ENCODE measurements at places on chromosomes 3 and 15.
A peak's percentile ranks its signal among the peaks of the same experiment; 100 is the strongest.

GRCh38 chr3:76754247-76754646, 285.7 kb upstream of the ROBO2 start:
- DNase-seq = no peak

DNA sequence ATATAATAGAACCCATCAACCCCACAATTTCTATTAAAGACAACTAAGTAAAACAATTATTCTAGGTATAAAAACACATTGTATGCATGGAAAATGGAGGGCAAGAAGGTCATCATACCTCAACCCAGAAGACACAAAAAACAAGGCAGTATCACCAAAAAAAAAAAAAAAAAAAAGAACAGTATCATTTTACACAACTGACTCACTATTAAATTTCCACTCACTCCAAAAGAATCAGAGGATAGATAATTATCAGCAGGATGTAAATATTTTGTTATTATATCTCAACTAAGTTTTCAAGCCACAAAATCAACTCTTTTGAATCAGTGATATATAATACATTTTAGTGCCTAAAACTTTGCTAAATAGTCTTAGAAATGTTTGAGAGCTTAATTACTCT, 55.0 kb downstream of the CLASP2 start:
- DNase-seq = no peak

- DNase-seq = no peak
These were observed 46.4 kb downstream of the SH3BP5 start for GRCh38 chr3:15286022-15286421.

DNA sequence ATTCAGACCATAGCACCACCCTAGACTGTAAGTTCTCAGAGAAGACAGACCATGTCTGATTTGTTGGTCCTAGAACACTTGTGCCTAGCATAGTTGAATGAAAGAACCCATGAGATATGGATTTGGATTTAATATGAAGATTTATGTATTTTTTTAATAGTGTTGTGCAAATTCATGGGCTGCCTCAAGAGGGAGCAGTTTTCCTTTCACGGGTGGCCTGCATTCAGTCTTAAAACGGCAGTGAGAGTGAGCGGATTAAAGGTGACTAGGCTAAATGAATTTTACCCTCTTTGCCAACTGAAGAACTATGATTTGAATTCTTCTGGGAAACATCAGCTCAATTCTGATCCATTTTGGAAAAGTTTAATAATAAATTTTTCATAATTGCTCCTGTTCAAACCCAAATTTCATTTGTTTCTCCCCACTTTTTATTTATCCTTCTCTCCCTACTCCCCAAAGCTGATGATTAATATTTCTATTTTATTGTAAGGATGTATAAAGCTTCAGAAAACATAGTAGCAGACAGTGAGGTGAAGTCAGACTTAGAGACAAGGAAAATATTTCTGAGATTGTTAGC, 67.3 kb downstream of the MORC1 start:
- DNase-seq = no peak

- DNase-seq = no peak
These were observed 45.6 kb downstream of the MRPL3 start for GRCh38 chr3:131457220-131457619.

- no peak for DNase-seq
These were observed 27.3 kb downstream of the SV2B start for GRCh38 chr15:91127236-91127955.

- no peak for DNase-seq
These were observed 10.0 kb upstream of the USP3 start for GRCh38 chr15:63494408-63494807.

GRCh38 chr3:157063926-157064325, 96.0 kb downstream of the CCNL1 start:
- DNase-seq = no peak

DNA sequence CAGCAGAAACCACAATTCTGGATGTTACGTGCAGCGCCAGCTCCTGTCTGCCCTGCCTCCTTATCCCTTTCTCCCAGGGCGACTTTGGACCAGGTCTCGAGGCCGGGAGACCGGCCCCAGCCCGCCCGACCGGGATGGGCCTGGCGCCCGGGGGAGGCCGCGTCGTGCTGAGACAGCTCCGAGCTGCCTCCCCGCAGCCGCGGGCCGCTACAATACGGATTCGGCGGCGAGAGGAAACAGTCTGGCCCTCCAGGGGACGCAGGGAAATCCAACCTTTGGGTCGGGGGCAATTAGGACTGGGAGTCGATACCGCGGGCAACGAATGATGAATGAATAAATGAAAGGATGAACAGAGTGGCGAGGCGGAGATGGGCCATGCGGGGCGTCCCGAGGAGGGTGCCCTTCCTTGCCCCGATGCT, 537 bp downstream of the GRAMD2A start:
- DNase-seq = no peak

DNA sequence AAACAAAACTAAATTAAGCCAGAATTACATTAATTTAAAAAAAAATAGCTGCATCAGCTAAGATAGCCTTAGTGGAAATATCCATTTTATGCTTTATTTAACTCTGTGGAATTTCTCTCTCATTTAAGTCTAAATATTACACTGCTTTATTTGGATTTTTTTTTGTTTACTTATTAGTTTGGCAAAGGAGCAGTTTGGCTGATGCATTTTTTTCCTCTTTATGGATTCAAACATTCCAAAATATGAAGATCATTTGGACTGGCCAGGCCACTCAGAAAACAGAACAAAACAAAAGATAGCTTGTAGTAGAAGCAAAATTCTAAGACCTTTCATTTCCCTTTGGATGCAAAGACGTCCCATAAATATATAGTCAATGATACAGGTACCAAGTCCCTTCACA, 707.3 kb upstream of the UBE2E2 start:
- no peak for DNase-seq

DNA sequence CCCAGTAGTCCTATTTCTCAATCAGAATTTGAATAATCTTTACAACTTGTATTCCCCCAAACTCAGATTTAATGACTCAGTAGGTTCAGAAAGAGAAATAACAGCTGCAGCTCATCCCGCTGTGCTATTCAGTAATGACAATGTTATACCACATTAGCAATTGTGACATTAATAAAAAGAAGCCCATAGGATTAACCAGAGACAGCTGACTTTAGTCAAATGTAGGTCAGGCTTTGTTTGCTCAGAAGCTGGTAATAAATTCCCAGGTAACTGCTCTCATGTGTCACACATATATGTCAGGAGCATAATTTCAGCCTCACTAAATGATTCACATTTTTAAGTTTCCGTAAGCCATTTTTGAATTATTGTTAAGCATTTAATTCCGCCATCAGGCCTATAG, 222.0 kb upstream of the UBE2E2 start:
- no peak for DNase-seq

- DNase-seq = peak; percentile 79
These were observed 28.9 kb downstream of the FBXW12 start for GRCh38 chr3:48400824-48401433.

DNA sequence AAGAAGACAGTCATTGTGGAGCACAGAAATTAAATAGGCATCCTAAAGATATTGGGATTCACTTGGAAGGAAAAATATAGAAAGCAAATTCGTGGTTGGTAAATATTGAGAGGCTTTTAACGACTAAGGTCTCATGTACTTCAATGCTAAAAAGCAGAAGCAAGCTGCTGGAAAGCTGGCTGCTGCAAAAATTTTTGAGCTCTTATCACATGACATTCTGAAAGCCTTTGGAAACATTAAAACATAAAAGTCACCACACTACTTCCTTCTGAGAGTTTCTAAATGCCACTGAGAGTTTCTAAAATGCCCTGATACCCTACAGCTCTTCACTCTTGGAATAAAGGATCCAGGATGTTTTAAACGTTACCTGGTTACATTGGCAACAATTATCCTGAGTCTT, 39.0 kb upstream of the CBLB start:
- peak; percentile 14 for DNase-seq

- DNase-seq = no peak
These were observed 25.0 kb upstream of the LINGO1 start for GRCh38 chr15:77657634-77658238.

- DNase-seq = no peak
These were observed 372.5 kb downstream of the PLCL2 start for GRCh38 chr3:17257269-17257668.

DNA sequence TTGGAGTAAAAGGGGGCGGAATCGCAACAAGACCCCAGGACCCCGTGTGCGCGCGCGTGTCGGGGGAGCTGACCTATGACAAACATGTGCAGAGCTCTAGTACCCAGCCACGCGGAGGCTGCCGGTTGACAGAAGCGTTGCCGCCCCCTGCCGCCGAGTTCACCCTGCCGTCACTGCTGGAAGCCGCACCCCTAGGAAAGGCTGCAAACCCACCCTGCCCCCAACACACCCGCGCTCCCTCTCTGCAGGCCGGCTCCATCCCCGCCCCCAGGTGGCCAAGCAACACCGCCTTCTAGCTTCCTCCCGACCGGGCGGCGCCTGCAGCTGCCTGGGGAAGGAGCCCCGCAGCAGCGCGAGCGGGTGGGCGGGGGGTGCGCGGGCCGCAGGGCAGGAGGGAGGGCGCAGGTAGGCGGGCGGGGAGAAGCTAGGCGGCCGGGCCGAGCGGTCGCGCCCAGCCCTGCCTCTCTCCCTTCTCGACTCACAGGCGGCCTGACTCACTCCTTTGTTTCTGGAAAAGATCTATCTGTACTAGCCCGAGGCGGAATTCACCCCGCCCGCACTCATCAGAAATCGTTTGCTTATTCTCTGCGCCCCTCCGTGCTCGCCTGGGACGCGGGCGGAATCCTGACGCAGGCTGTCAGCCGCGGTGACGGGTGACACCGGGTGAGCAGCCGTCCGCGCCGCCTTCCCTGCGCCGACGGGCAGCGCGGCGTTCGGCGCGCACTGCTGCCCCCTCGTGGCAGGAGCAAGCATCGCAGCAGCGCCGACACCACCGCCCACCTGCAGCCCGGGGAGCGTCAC, 160.8 kb downstream of the GAP43 start:
- DNase-seq = peak; percentile 91

GRCh38 chr3:104411757-104412156, 955.0 kb upstream of the ALCAM start:
- no peak for DNase-seq

- DNase-seq = no peak
These were observed 968.2 kb upstream of the NR2F2 start for GRCh38 chr15:95362306-95362705.

DNA sequence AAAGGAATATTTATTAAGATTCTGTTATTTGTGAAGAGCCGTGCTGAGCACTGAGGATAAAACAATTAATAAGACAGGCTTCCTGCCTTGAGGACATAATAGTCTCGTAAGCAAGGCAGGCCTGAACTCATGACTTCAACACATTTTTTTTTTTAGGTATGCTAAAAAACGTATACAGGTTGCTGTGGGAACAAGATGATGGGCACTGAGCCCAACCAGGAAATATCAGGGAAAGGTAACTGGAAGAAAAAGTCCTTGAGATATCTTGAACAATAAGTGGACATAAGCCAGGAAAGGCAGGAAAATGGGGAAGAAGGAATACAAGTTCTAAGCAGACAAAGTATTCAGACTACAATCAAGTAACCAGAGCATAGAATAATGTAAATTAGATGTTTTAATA, 26.1 kb downstream of the CERS3 start:
- DNase-seq = no peak

DNA sequence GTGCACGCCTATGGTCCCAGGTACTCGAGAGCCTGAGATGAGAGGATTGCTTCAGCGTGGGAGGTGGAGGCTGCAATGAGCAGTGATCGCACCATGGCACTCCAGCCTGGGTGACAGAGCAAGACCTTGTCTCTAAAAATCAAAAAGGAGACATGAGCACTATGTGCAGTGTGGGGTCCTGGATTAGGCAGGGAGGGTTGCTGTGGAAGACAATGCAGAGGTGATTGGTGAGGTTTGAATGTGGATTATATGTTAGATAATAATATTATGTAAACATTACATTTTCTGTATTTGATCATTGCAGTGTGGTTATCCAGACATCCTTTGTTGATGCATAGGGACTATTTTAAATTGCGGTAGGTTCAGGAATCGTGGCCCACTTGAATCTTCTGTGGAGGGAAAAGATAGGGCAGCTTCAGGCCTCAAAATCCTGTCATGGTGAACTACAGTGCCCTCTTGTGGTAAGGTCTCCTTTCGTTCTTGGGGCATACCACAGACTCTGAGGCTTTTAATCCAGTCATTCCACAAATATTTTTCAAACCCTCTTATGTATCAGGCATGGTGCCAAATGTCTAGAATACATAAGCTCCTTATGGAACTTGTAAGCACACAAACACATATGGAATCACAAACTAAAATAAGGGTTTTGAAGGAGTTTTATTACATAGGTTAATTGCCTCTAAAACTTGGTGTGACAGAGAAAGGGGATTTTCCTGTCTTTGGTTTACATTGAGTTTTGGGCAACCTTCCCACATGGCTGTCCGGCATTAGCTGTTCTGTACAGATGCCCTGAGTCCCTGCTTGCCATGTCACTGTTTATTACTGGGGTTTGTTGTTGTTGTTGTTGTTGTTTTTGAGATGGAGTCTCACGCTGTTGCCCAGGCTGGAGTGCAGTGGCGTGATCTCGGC, 37.7 kb downstream of the GPD1L start:
- peak; percentile 51 for DNase-seq

DNA sequence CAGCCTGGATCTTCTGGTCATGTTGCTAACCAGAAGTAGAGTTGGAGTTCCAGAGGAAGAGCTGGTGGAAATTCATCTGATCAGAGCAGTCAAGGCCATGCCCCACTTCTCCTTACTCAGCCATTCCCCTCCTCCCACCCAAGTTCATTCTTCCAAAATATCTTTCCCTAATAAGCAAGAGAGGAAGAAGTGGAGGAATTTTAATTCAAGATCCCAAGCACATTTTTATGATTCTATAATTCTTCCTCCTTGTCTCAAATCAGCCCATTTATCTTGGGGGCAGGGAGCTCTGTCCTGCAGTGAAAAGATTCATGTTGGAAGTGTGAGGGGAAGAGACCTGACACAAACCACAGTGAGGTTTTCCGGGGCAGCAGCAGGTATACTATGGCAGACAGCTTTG, 85.0 kb upstream of the GALNT15 start:
- no peak for DNase-seq

- DNase-seq = no peak
These were observed 29.1 kb upstream of the TCAIM start for GRCh38 chr3:44309500-44309899.

DNA sequence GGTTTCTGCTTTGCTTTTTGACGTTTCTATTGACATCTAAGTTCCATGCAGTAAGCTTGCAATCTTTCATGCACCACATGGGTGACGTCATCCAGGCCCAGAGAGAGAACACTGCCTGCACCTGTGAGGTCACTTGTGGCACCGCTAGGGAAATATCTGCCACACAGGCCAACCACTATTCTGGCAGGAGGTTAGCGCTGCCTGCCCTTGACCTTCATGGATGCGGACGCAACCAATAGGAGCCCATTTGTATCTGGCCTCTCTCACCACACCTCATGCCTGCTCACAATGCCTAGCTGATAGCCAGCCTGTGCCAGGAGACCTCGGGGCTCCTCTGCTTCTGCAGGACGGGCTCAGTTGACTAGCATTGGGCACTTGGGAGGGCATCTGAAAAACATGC, 55.8 kb upstream of the PRR23E start:
- DNase-seq = no peak

DNA sequence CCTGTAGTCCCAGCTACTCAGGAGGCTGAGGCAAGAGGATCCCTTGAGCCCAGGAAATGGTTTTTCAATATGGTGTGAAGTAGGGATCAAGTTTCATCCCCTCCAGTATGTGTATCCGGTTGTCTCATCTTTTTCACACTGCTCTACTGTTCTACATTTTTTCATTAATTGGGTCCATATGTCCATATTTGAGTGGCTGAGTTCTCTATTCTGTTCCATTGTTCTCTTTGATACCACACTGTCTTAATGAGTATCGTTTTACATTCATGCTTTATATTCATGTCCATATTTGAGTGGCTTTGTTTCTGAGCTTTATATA, 81.6 kb upstream of the LRRFIP2 start:
- no peak for DNase-seq

- DNase-seq = no peak
These were observed 22.8 kb upstream of the UNC13C start for GRCh38 chr15:53955396-53955795.

GRCh38 chr15:22884344-22884743, 45.9 kb downstream of the NIPA2 start:
- DNase-seq = no peak

Measured in CD4-positive, alpha-beta T cell treated with Interleukin-4 for 1 hour (primary cell).